Stomach (tissue), 19 donors: ENCODE measurements at places on chromosomes 5 and 9. TPM values are rescaled to one million over a fixed set of nuclear protein-coding genes. Genes with fewer than 3 reads are reported as not detected.

DNA sequence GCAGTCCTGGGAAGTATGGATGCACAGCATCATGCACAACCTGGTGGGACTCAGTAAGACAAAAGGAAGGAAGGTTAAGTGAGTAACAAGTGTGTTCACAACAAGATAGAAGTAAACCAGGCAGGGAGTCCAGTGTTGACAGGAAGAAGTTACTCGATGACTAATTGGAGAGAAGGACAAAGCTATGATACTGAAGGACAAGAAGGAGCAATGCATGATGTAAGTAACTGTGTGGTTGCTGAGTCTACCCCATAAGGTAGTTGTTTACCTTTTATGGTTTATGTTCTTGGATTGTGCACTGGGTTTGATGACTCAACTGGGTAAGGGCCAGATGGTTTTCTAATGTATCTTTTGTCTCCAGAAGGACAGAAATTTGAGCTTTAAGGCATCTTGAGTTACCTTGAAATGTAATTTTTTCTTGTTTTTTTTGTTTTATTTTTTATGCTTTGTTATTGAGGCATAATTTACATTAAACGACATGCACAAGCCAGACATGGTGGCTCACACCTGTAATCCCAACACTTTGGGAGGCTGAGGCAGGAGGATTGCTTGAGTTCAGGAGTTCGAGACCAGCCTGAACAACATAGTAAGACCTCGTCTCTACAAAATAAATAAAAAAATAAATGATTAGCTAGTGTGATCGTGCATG lies 89.2 kb upstream of the CAST start:
- no peak for DNase-seq
- H3K27me3 ChIP-seq, result no peaks in the 10 kb centered on the region
- no peaks in the 10 kb centered on the region for H3K4me1 ChIP-seq
- no peak overlapping the region for H3K27ac ChIP-seq
- H3K36me3 ChIP-seq, result no peaks in the 10 kb centered on the region
- H3K4me3 ChIP-seq, result no peak overlapping the region

GRCh38 chr5:160537116-160537515 lies 115.5 kb downstream of the PTTG1 start:
- no peak for DNase-seq
- no peak overlapping the region for H3K27ac ChIP-seq
- no peaks in the 10 kb centered on the region for H3K4me1 ChIP-seq
- H3K36me3 ChIP-seq, result no peaks in the 10 kb centered on the region

FGF1 gene
- 0.92 TPM for polyA plus RNA-seq

DNA sequence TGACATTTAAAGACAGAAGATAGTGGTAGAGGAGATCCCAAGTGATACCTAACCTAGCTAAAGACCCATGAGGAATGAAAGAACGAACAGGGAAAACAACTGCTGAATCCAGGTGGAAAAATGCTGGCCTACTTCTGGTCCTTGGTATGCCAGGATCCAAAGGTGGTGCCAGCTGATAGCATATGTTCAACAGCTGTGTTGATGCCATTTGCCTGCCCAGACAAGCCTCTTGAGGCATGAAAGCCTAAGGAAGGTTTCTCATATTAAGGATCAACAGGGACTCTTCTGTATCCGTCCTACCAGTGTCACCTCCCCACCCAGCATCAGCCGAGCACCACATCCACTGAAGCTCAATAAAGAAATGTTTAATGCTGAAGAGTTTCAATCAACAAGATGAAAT lies 225.7 kb upstream of the DMRT1 start:
- H3K4me3 ChIP-seq, result no peak overlapping the region
- peaks cover 31% of the 10 kb centered on the region for H3K4me1 ChIP-seq
- H3K27ac ChIP-seq, result no peak overlapping the region
- DNase-seq, result peak; percentile 32

- H3K27ac ChIP-seq, result no peak overlapping the region
- H3K27me3 ChIP-seq, result no peaks in the 10 kb centered on the region
- no peak for DNase-seq
- H3K4me3 ChIP-seq, result no peak overlapping the region
These were observed 234.1 kb upstream of the DMRT1 start for GRCh38 chr9:607417-607816.

DNA sequence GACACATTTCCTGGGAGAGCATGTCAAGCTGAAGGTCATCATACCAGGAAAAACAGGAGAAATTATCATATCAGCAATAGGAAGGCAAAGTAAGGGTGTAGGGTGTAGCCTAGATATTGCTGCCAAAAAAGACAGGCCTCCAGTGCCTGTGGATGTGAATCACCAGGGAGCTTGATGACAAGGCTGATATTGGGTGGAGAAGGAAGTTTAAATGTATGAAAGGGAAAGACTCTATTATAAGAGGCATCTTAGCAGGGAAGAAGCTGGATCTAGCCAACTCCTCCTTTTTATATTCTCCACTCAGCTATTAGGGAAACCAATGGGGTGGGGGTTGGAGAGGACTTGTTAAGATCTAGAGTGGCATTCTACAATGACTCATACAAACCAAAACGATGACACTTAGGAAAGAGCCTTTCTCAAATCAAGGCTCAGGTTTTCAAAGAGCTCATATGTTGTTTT lies 13.4 kb upstream of the TXNDC8 start:
- H3K27ac ChIP-seq, result peak overlapping the region; percentile 34
- no peaks in the 10 kb centered on the region for H3K27me3 ChIP-seq
- peak; percentile 18 for DNase-seq
- H3K4me1 ChIP-seq, result no peaks in the 10 kb centered on the region
- no peaks in the 10 kb centered on the region for H3K36me3 ChIP-seq

GNA14 gene
- polyA plus RNA-seq, result 1.1 TPM

DNA sequence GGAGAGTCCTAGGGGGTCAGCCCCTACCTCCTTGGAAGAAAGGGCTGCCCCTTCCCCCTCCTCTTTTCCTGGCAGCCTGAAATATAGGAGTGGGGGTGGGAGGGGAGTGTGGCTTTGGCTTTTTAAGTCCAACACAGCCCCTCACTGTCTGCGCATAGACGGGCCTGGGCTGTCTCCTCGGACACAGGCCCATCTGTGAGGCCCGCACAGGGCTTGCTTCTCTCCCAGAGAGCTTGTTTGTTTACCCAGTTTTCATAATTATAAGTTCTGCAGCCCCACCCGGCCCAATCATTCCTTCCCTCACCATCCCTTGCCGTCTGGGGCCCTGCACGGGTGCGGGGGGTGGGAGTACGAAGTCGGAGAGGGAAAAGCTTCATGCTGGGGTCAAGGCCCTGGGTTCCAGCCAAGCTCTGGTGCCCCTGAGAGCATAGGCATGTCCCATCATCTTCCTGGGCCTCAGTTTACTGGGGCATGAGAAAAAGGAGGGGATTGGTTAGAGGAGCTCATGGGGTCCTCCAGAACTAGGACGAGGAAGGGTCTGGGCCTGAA lies 54.0 kb upstream of the STXBP1 start:
- H3K4me3 ChIP-seq, result no peak overlapping the region
- peaks cover 100% of the 10 kb centered on the region for H3K4me1 ChIP-seq
- no peaks in the 10 kb centered on the region for H3K27me3 ChIP-seq
- peak overlapping the region; percentile 85 for H3K27ac ChIP-seq

GARIN3 gene
- not detected for polyA plus RNA-seq

GRCh38 chr5:148733601-148734438 lies 79.5 kb upstream of the HTR4 start:
- no peak overlapping the region for H3K27ac ChIP-seq
- peak; percentile 88 for DNase-seq
- H3K4me3 ChIP-seq, result no peak overlapping the region
- H3K36me3 ChIP-seq, result no peaks in the 10 kb centered on the region
- H3K4me1 ChIP-seq, result no peaks in the 10 kb centered on the region

INSYN2B gene
- 0.19 TPM for polyA plus RNA-seq

BNC2 gene
- 1.3 TPM for polyA plus RNA-seq

FOXD4L3 gene
- polyA plus RNA-seq, result not detected

LCN2 gene
- polyA plus RNA-seq, result 922 TPM

GRCh38 chr5:76468635-76469425 lies 65.7 kb downstream of the IQGAP2 start:
- no peaks in the 10 kb centered on the region for H3K27me3 ChIP-seq
- peaks cover 16% of the 10 kb centered on the region for H3K4me1 ChIP-seq
- no peak overlapping the region for H3K27ac ChIP-seq
- DNase-seq, result no peak

THBS4 gene
- polyA plus RNA-seq, result 0.46 TPM

DNA sequence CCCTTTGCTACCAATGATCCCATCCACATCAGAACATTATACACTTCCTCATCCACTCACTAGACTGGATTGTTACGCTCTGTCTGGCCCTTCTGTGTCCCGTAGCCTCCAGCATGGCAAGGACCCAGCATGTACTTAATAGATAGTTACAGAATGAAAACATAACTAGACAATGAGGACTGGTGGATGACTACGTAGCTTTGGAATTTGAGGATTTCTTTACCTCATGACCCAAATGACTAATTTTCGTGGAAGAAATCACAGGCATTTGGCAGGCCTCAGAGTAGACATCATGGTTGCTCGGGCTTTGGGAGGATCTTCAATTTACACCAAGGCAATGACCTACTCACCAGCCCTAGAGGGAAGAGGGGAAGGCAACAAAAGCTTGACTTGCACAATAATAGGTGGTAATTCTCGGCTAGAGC lies 299.8 kb downstream of the TLE1 start:
- H3K27ac ChIP-seq, result no peak overlapping the region
- H3K4me1 ChIP-seq, result no peaks in the 10 kb centered on the region
- H3K36me3 ChIP-seq, result no peaks in the 10 kb centered on the region
- H3K27me3 ChIP-seq, result no peaks in the 10 kb centered on the region
- no peak overlapping the region for H3K4me3 ChIP-seq
- DNase-seq, result no peak

DNA sequence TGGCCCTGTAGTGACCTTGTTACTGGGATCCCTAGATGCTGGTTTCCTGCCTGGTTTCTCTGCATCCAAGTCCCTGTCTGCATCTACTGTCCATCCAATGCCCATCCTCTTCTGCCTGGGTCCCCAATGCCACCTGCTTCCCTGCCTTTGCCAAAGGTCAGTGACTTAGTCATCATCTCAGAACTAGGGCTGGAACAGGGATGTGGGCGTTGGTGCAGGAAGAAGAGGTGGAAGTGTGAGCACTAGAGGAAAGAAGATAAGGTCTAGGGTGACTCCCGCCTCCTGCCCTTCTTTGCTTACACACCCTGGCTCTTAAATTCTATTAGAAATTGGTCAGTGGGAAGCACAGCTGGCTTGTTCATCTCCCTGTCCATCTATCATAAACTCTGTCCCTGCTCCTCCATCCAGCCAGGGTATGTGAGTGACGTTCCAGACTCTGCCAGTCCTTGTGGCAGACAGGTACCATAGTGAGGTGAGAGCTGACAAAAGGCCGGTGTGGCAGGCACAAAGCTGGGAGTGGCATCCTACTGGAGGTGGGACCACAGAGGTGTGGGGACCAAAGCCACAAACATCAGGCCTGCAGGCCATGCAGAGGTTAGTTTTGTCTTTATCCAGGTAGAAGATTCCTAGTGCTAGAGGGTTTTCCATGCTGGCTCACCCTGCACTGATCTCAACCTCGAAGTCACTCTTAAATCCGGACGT lies 9.2 kb downstream of the PTPN3 start:
- no peak overlapping the region for H3K27ac ChIP-seq
- no peak overlapping the region for H3K4me3 ChIP-seq
- no peaks in the 10 kb centered on the region for H3K27me3 ChIP-seq
- H3K4me1 ChIP-seq, result peaks cover 14% of the 10 kb centered on the region

PCDHA1 gene
- polyA plus RNA-seq, result not detected

GRCh38 chr9:36941441-36941840 lies 92.6 kb downstream of the PAX5 start:
- H3K27ac ChIP-seq, result no peak overlapping the region
- DNase-seq, result no peak
- H3K4me1 ChIP-seq, result no peaks in the 10 kb centered on the region
- no peak overlapping the region for H3K4me3 ChIP-seq

GRCh38 chr5:123754908-123755307 lies 242.9 kb downstream of the CSNK1G3 start:
- DNase-seq, result no peak
- no peaks in the 10 kb centered on the region for H3K4me1 ChIP-seq
- no peak overlapping the region for H3K27ac ChIP-seq
- H3K27me3 ChIP-seq, result no peaks in the 10 kb centered on the region
- H3K36me3 ChIP-seq, result no peaks in the 10 kb centered on the region
- H3K4me3 ChIP-seq, result no peak overlapping the region
